ENCODE measurements at places on chromosomes 2 and 18.
A peak's percentile ranks its signal among the peaks of the same experiment; 100 is the strongest.

DNA sequence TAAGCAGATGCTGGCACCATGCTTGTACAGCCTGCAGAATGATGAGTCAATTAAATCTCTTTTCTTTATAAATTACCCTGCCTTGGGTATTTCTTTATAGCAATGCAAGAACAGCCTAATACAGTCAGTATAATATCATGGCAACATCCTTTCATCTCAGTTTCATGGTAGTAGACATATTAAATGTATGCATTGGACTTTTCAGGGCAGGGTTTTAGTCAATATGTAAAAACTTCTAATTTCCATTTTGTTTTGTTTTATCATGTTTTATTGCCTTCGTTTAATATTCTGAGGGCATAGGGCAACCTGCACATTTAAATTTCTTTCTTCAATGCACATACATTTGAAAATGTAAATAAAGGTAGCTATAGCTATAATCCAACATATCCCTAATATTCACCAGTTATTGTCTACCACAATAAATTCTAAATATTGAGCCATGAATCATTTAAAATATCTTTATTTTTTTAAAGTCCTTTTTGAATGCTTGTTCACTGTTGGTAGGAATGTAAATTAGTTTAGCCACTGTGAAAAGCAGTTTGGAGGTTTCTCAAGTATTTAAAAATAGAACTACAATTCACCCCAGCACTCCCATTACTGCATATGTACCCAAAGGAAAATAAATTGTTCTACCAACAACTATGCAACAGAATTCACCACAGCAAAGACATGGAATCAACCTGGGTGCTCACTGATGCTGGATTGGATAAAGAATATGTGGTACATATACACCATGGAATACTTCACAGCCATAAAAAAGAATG, 41.8 kb upstream of the GRB14 start:
- DNase-seq, result no peak

- no peak for DNase-seq
Measured at GRCh38 chr2:119495948-119496347, 28.3 kb downstream of the SCTR start.

DNA sequence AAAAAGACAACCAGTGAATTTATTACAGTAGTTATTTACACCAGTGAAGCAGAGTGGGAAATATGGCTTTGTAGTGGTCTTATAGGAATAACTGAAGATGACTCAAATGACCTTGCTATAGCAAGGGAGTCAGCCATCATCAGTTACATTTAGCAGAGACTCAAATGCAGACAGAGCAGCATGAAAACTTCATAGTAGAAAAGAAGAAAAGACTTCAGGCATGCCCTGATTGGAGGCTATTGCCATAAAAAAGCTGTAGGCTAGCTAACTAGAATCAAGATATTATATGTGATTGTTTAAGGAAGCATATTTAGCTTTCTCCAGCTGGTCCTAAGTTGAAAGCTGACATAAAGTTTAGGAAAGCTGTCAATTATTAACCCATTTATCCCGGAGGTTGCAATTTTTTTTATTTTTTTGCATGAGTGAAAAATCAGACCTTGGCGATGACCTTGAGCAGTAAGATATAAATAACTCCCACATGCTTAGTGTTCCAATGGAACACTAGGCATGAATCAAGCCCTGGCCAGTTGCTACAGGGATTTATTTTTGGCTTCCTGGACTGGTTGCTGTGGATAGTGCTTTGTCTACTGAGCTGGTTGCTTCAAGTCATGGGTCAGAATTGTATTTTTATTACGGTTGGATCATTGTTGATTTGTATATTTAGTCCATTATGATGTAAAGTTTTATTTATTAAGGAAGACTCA, 675.6 kb upstream of the VRK2 start:
- DNase-seq, result no peak

GRCh38 chr2:113818382-113818951, 62.0 kb upstream of the SLC35F5 start:
- DNase-seq, result no peak

- DNase-seq, result peak; percentile 50
Measured at GRCh38 chr2:26847655-26848335, at the start of gene DPYSL5. Gene DPYSL5, plus strand, starts transcription at chr2:26848132. Its CDS starts 50,368 bp downstream, at chr2:26898500.

DNA sequence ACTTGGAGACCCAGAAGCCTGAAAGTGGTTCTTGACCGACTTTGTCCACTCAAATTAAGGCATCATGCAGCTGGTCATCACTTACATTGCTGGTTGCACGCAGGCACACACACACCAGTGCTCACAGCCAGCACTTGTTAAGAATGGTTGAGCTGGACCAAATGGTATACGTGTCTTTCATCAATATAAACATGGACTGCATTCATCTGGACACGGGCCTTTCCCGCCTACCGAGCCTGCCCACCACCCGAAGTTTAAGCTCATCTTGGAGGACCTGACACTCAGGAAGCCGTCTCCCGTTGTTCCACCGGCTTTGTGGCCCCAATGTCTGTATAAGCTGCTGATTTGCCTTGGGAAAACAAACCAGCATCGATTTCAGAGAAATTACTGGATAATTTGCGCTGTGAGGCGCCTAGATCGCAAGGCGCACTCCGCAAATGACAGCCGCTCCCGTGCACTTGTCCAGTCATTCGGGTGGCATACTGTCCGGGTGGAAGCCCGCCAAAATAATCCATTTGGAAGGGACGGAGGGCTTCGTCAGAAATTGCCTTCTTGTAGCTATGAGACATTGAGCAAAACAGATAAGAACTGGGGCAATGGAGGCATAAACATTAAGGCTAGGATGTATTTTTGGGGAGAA, 40.1 kb upstream of the AKAIN1 start:
- no peak for DNase-seq

DNA sequence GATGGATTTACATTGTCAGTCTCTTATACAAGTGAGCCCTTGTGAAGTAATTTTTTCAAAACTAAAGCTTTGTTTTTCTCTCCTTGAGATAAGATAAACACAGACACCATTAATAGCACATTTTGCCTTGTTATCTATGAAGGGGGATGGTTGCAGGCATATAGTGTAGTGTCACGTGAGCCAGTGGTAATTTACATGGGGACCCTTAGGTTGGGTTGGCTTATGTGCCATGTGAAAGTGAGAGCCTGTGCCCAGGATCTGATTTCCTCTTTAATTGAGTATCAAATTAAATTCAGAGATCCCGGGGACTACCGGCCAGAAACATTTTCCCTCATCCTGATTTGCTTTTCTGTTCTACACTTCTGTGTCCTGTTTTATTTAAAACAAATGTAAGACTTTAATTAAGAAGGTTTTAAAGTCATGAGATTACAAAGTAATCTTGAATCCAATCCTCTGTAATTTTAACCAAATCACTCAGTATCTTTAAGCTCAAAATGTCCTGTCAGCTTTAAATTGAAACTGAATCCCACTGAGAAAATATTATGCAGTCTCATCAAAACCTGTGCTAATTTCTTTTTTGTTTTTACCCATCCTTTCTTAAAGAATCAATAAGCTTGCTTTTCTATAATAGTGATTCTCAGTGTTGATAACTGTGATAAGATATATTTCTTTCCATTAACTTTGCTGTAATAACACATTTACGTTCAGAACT, 63.8 kb downstream of the PTPRM start:
- no peak for DNase-seq

DNA sequence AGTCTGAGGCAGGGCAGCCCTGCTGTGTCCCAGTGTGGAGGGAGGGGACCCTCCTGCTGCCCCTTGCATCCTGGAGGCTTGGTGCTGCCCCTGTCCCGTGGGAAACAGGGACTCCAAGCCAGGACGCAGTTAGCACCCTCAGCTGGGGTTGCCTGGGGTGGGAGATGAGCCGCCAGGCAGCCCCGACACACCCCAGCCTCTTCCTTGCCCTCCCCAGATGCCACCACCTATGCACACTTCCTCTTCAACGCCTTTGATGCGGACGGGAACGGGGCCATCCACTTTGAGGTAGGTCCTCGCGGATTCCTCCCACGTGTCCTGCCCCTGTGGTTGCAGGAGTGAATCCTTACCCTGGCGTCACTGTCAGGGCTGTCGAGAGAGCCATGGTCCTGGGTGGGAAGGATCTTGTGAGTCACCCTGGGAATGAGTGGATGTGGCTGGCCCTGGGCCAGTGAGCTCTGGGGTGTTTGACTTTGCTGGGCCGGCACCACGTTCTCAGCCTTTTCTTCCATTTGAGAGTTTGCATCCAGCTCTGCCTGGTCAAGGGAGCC, 27.5 kb upstream of the FAHD2A start:
- no peak for DNase-seq

- no peak for DNase-seq
Measured at GRCh38 chr18:37222354-37222998, 343.1 kb downstream of the CELF4 start.

GRCh38 chr2:227287771-227288170, 37.3 kb upstream of the MFF start:
- DNase-seq, result no peak

DNA sequence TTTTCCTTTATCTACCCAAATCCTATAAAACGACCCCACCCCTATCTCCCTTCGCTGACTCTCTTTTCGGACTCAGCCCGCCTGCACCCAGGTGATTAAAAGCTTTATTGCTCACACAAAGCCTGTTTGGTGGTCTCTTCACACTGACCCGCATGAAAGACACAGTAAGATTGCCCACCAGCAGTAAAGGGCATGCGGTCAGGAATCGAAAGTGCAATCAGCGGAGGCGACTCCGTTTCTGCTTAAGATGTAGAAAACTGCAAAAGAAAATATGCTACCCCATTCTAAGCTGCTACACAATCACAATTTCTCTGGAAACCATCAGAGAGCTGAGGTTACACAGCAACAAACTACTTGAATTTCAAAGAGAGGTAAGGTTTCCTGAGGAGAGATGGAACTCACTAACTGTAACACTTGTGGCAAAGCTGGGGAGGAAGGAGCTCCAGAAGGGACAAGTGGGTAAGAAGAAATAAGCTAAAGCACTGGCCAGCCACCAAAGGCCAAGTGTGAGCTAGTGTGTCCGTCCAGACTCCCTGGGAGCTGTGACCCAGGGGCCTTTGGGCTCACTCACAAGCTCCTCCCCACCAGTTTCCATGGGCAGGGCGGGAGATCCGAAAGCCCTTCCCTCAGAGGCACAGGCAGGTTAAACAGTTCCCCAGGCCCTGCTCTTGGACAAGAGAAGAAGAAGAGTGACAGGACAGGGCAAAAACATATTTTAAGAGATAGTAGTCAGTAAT, 72.8 kb upstream of the TGFA start:
- DNase-seq, result no peak

DNA sequence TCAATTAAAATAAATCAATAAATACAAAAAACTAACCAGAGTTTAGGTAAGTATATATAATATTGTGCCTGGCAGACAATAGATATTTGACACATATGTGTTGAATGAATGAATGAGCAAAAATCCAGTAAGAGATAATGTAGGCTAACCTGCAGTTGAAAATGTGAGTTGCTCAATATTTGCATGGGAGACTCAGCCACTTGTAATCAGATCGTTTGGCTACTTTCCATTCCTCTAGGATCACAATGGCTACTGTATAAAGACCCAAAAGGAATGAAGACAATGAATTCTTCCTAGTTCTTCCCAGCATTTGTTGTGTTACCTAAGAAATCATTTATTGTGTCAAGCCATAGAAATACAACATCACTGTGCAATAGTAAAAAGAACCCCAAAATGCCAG, 25.3 kb downstream of the PIEZO2 start:
- DNase-seq, result no peak

All from stimulated activated CD4-positive, alpha-beta T cell treated with anti-CD3 and anti-CD28 coated beads, Interleukin-15, amount 100 ng/mL, for 24 hours (primary cell).